ENCODE measurements at places on chromosomes 4 and X. TPM values are rescaled to one million over a fixed set of nuclear protein-coding genes. Genes with fewer than 3 reads are reported as not detected.

DNA sequence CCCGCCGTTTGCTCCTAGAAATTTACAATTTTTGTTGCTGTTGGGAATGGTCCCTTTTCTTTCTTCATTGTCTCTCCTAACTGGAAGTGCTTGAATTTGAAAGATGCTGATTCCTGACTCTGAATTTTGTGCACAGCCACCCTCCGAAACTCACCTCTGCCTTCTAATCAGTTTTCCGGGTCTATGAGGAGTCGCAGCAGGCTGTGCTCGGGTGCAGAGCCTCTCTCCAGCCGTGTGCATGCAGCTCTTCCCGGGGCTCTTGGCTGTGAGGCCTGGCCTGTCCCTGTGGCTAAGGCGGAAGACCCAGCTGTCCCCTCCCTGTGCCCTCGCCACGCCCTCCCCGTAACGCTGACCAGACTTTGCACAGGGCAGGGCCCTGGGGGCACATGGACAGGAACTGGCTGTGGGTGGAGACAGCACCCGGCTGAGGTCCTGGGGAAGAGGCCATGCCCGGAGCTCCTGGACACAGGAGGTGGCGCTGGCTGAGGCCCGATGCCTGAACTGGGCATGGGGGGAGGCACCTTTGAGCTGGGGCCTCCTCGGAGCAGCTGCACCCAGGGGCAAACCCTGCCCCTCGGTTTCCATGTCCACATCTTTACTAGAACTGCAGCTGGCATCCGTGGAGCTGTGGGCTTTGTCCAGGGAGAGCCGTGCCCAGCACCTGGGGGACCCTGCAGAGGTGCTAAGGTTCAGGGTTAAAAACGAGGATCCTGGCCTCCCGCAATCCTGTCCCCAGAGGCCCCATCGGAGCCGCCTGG, 32.6 kb upstream of the SPON2 start:
- no peaks in the 10 kb centered on the region for H3K27me3 ChIP-seq
- no peaks in the 10 kb centered on the region for H3K36me3 ChIP-seq
- DNase-seq, result peak; percentile 24
- no peak overlapping the region for H3K27ac ChIP-seq
- peaks cover 31% of the 10 kb centered on the region for H3K4me1 ChIP-seq
- no peak overlapping the region for H3K4me3 ChIP-seq

- H3K27me3 ChIP-seq, result no peaks in the 10 kb centered on the region
- no peak for DNase-seq
- H3K4me1 ChIP-seq, result no peaks in the 10 kb centered on the region
- H3K4me3 ChIP-seq, result no peak overlapping the region
These were observed 3.6 kb upstream of the EIF4E start for GRCh38 chr4:98932539-98932938.

DNA sequence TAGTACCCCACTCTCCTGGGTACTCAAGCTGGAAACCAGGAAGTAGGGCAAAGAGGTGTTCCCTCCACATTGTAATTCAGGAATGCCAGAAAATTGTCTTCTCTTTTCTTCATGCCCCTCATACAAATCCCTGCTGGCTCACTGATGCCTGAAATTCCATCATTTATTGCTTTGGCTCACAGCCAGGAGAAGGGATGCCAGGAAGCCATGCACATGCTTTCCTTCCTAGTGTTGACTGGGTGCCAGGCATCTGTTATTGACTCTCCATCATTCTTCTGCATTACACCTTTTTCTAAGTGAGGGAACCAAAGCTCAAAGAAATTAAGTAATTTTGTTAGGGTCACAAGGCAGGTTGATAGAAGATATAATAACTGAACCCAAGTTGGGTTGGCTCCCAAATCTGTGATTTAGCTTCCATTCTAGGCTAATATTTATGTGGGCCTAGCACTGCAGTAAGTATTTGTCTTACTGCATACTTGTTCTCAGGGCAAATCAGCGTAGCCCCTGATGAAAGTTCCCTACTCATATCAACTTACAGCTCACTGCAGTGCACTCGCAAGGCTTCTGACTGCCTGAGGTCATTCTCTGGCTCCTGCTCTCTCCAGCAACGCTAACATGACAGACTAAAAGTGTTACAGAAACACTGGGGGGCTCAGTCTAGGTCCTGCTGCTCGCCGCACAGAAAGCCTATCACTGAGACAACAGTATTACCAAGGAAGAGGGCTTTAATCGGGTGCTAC, 89.0 kb downstream of the TRAPPC11 start:
- H3K36me3 ChIP-seq, result no peaks in the 10 kb centered on the region
- no peak overlapping the region for H3K27ac ChIP-seq
- peaks cover 6% of the 10 kb centered on the region for H3K4me1 ChIP-seq
- no peak overlapping the region for H3K4me3 ChIP-seq
- no peaks in the 10 kb centered on the region for H3K27me3 ChIP-seq
- no peak for DNase-seq

GRCh38 chrX:85365370-85365995, 14.0 kb downstream of the POF1B start:
- H3K27me3 ChIP-seq, result no peaks in the 10 kb centered on the region
- no peaks in the 10 kb centered on the region for H3K36me3 ChIP-seq
- H3K27ac ChIP-seq, result no peak overlapping the region

DNA sequence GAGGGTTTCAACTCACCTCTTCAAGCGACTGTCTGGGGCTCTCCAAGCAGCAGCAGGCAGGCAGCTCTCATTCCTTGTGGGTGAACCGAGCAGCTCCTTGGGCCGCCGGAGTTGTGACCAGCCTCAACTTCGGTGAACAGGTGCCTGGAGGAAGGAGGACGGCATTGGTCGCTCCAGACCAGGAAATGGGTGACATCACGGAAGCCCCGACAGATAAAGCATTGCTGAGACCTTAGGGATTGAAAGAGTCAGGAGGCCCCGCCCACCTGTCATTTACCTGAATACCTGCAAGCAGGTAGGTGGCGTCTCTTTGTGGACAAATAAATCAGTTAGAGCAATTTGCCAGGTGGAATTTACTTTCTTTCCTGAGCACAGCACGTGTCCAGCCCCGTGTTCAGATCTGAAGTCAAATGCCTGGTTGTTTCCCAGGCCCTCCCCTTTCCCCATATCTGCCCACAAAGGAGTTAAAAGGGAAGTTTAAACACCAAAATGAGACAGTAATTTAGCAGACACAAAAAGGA, at the start of gene LNX1:
LNX1 (minus strand) TSS at position 115 of the 521 bp plus-strand sequence. CDS start 17,484 bp downstream, outside the sequence.
- no peaks in the 10 kb centered on the region for H3K36me3 ChIP-seq
- H3K4me3 ChIP-seq, result no peak within 1 kb of the TSS
- no peak for DNase-seq
- no peaks in the 10 kb centered on the region for H3K27me3 ChIP-seq
- peak within 1 kb of the TSS; percentile 51 for H3K27ac ChIP-seq

- H3K27ac ChIP-seq, result no peak overlapping the region
- no peaks in the 10 kb centered on the region for H3K36me3 ChIP-seq
- no peaks in the 10 kb centered on the region for H3K4me1 ChIP-seq
- no peak for DNase-seq
These were observed 99.9 kb upstream of the ADRA2C start for GRCh38 chr4:3666263-3666662.

DNA sequence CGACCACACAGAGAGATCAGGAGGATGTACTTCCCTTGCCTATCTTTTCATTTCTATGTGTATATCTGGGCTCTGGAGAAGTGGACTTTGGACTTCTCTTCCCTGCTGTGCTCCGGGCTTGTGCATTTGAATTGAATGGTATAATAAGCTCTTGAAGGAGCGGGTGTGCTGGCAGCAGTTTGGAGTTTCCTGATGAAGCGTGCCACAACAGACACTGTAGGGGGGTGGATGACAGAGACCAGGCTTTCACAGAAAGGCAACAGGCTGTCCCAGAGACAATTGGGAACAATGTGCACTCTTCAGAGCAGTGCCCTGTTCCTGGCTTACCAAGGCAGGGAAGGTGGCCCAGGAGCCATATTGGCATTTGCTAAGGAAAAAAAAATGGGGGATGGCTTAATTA, 170.1 kb downstream of the FRMPD4 start:
- no peaks in the 10 kb centered on the region for H3K36me3 ChIP-seq
- no peaks in the 10 kb centered on the region for H3K27me3 ChIP-seq
- no peak for DNase-seq
- H3K4me3 ChIP-seq, result no peak overlapping the region

DNA sequence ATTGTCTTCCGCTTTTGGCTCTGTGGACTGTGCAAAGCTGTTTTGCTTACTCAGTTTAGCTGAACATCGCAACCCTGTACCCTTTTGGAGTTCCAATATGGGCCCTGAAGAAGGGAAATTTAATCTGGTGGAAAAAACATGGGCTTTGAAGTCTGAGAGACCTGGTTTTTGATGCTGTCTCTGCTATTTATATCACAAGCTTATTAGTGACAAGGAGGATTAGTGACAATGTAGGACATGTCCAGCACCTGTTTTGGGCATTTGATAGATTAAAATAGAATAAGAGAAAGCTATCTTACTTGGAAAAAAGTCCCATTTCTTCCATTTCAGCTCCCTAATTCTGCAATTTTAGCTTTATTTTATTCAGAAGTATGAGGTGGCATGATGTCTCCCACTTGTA, 417.3 kb downstream of the SPRY1 start:
- no peaks in the 10 kb centered on the region for H3K4me1 ChIP-seq
- no peaks in the 10 kb centered on the region for H3K27me3 ChIP-seq

DNA sequence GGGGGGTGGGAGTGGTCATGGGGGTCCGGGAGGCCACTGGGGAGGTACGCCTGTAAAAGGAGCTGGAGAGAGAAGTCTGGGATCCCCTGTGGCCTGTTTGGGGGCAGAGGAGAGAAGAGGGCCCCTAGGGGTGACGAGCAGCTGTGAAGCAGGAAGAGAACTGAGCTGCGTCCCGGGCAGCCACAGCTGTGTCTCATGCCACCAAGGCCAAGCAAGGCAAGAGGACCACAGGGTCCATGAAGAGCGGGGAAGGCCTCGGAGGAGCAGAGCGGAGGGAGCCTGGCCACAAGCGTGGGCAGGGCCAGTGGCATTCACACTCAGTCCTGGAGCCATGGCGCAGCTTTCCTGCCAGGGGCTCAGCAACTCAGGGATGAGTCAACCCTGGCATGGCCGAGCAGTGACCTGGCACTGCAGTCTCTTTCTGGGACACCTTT, 13.6 kb upstream of the NAT8L start:
- H3K27ac ChIP-seq, result no peak overlapping the region
- H3K27me3 ChIP-seq, result peaks cover 63% of the 10 kb centered on the region
- no peaks in the 10 kb centered on the region for H3K36me3 ChIP-seq
- peaks cover 15% of the 10 kb centered on the region for H3K4me1 ChIP-seq

GRCh38 chr4:20895988-20896387, 195.7 kb downstream of the PACRGL start:
- H3K4me1 ChIP-seq, result no peaks in the 10 kb centered on the region
- no peaks in the 10 kb centered on the region for H3K36me3 ChIP-seq
- DNase-seq, result no peak
- H3K4me3 ChIP-seq, result no peak overlapping the region
- no peak overlapping the region for H3K27ac ChIP-seq
- no peaks in the 10 kb centered on the region for H3K27me3 ChIP-seq

DNA sequence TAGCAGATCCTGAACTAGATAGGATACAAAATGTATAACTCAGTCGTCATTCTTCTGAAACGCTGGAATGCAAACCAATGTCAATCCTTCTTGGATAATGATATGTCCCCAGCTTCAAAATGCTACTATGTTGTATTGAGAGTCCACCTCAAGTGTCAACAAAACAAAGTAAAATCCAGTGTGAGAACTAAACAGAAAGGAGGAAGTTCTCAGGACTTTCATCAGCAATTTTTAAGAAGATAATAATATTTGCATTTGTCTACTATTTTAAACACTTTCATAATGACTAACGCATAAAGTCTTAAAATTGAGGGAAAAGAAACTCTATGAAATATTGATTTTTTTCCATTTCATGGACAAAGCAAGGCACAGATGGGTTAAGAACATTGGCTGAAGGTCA, 36.3 kb downstream of the SOD3 start:
- no peaks in the 10 kb centered on the region for H3K27me3 ChIP-seq
- peaks cover 6% of the 10 kb centered on the region for H3K36me3 ChIP-seq
- DNase-seq, result no peak

DNA sequence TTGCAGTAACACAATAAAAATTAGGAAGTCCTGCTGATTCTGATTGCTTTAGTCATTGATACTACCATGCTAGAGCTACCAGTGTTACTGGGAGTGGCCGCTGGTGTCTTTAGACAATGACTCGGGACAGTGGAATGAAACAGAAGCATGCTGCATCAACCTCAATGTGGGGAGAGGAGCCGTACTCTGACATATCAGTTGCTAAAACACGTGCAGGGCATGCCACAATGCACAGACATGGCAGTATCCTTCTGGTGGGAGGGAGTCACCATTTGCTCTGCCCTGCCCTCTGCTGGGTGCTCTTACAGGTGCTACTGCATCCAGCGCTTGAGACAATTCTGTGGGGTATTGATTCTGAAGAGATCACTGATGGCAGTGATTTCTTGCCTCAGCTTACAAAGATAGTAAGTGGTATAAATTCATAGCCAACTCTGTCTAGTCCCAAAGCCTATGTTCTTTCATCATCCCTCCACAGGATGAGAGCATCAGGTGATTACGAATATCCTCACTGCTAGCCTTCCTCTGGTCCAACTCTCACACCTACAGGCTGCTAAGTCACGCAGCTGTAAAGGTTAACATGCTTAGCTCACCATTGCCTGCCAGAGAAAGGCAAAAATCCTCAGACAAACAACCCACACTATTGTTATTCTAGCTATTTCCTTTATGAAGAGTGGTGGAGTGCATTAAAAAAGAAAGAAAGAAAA, 43.7 kb downstream of the NSG1 start:
- H3K27ac ChIP-seq, result no peak overlapping the region
- peaks cover 4% of the 10 kb centered on the region for H3K36me3 ChIP-seq
- DNase-seq, result peak; percentile 6
- no peak overlapping the region for H3K4me3 ChIP-seq
- H3K27me3 ChIP-seq, result no peaks in the 10 kb centered on the region
- H3K4me1 ChIP-seq, result no peaks in the 10 kb centered on the region

- H3K27me3 ChIP-seq, result no peaks in the 10 kb centered on the region
- no peak overlapping the region for H3K4me3 ChIP-seq
- H3K36me3 ChIP-seq, result no peaks in the 10 kb centered on the region
- H3K27ac ChIP-seq, result no peak overlapping the region
- H3K4me1 ChIP-seq, result no peaks in the 10 kb centered on the region
These were observed 1138.8 kb downstream of the ARAP2 start for GRCh38 chr4:35105486-35105885.

GRCh38 chr4:121246698-121247097, 82.6 kb upstream of the TNIP3 start:
- DNase-seq, result no peak
- H3K27ac ChIP-seq, result no peak overlapping the region
- no peak overlapping the region for H3K4me3 ChIP-seq

Gene CT45A5
- not detected for total RNA-seq

Gene MAGEA9B
- total RNA-seq, result not detected

Gene FAM200B
- 37.7 TPM for total RNA-seq

Gene IBSP
- not detected for total RNA-seq

Gene TREX2
- total RNA-seq, result not detected

Gene HGFAC
- total RNA-seq, result not detected

Gene S100G
- not detected for total RNA-seq

Gene TCEAL3
- total RNA-seq, result 16.1 TPM

Gene APLN
- 4.5 TPM for total RNA-seq

Gene ATOH1
- total RNA-seq, result not detected

Gene PIM2
- total RNA-seq, result 13.3 TPM

Gene MOSPD2
- total RNA-seq, result 5.2 TPM

Gene HDX
- 1.7 TPM for total RNA-seq

Gene MAGEC3
- total RNA-seq, result not detected

Gene NXF2B
- total RNA-seq, result not detected

All from heart left ventricle (tissue), 16 donors.